Pons (tissue), 1 donor: ENCODE measurements at places on chromosomes 4 and X.

DNA sequence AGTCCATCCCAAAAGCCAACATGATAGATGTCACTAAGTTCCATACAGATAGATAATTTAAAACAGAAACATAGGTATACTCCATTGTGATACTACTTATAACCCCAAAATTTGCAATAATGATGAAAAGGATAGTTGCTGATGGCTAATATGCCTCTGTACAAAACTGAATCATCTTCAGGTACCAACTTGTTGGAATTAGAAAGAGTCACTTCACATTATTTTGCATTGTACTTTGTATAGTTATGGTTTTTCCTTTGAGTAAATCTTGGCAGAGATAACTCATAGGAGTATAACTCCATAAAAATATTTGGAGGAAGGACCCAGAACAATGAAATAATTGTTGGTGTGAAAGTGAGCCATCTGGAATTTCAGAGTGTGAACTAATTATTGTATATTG lies 17.6 kb downstream of the GIMD1 start:
- no peak for DNase-seq

GRCh38 chr4:128471576-128471975 lies 184.0 kb upstream of the PGRMC2 start:
- no peak for DNase-seq

DNA sequence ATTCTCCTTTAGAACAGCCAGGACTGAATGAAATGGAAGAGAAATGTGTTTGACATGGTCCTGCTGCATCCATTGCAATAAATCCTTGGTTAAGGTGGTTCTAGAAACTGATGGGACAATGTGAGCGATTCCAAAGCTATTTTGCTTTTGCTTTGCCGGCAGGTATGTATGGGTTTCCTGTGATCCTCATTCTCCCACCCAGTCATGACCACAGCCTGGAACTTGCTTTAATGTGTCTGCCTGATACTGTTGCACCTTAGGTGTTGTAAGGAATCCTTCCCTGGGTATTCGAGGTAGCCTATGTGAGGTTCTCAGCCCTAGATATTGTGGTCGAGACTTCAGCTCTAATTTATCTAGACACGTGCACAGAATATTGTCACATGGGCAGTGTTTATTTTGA lies 86.1 kb downstream of the ZNF518B start:
- no peak for DNase-seq

GRCh38 chrX:151789179-151789800 lies 54.7 kb downstream of the CNGA2 start:
- DNase-seq = no peak

DNA sequence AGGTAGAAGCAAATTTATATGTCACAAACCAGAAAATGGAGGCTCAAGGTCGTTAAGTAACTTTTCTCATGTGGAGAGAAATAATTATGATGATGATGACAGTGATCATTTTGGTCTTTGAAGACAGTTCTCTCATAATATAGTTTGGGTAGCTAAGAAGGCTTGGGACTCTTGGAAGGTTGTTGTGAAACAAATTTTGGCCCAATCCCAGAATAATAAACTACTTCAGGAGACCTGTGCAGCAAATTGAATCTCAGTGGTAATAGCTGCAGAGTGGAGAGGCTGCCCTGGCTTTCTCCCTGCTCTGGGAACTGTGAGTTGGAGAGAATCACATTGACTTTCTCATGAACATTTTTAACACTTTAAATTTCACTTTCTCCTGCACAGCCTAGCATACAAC lies 217.2 kb upstream of the BOD1L1 start:
- DNase-seq = no peak
